ENCODE measurements at places on chromosomes 3 and 15.
A peak's percentile ranks its signal among the peaks of the same experiment; 100 is the strongest.

DNA sequence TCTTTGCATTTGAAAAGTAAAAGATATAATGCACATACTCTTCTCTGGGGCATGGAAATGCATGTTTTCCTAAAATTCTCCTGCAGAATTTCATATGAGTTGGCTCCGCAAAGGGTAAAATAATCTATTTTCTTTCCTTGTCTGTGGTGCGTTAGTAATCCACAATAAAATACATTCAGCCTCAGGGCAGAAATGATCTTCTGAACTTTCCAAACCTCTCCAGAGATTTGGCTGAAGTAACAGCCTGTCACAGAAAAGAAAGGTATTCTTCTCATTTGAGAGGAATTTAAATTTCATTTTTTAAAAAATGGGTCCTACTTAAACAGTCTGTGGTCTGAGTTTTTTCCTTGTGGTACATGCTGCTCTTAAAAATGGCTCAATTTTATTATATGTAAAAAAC, 182.7 kb upstream of the DCBLD2 start:
- no peak for DNase-seq

GRCh38 chr15:38824719-38825118, 260.1 kb upstream of the RASGRP1 start:
- no peak for DNase-seq

- peak; percentile 70 for DNase-seq
These were observed at the start of gene LRRC58 for GRCh38 chr3:120348991-120349854. LRRC58 (minus strand) TSS chr3:120349354; CDS start chr3:120349243, 111 bp downstream.

DNA sequence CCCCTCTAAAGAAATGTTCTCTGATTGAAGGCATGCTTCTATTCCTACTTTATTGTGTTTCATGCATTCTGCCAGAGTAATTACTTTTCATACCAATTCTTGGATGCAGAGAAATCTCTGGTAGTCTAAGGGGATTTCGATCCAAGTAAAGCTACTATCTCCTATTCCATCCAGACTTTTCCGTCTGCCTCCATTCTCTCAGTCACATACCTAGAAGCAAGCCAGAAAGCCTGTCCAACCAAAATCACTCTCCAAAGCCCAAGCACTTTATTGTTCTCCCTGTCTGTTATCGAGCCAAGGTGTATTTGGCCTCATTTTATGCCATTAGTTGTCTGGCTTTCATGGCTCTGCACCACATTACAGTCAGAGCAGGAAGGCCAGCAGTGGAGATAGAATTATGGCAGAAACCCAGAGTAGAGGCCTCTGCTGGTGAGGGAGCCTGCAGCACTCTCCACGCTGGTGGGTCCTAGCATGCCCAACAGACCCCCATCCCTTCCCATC, 95.9 kb downstream of the SLC49A4 start:
- no peak for DNase-seq

- DNase-seq = no peak
These were observed 1.7 kb downstream of the BNC1 start for GRCh38 chr15:83282776-83283137.

GRCh38 chr3:54999811-55000210, 72.0 kb upstream of the LRTM1 start:
- no peak for DNase-seq
